ENCODE measurements at places on chromosomes 2 and 18.

- DNase-seq: no peak
These were observed 18.6 kb downstream of the ERMN start for GRCh38 chr2:157307021-157307420.

DNA sequence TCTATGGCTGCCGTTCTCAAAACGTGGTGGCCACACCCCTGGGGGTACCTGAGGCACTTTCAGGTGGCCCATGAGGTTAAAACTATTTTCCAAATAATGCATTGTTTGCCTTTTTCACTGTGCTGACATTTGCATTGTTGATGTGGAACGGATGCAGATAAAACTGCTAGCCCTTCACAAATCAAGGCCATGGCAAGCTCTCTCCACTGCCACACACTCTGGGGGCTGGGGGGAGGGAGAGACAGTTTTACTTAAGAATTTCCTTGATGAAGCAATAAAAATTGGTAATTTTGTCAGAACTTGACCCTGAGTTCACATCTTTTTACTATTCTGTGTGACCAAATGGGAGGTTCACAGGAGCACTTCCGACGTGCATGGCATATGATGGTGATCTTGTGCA, 22.0 kb upstream of the TGIF1 start:
- DNase-seq: no peak

DNA sequence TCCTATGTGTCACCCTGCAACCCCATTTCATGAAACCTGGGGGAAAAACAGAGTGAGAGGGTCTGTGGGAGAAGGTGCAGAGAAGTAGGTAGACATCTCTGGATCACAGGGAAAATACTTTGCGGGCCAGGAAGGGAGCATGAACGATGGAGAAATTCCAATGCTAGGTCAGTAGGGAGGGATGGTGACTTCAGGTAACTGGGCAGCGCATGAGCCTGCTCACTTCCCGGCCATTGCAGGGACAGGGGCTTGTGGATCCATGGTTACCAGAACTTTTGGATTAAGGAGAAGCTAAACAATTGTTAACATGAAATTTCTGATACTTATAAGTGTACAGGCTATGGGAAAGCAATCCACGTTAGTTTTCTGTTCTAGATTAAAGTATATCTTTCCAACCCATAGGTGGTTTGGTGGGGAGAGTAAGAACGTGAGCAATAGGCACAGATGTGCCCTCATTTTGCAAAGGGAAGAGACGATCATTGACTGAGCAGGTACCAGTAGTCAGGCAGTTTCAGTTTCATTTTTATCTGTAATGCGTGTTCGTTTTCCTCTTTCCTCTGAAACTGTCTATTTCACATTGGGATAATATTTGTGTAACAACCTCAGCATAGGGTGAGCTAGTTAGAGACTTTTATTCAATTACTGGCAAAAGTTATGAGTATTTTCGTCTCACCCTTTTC, 65.0 kb downstream of the NYAP2 start:
- DNase-seq: no peak

GRCh38 chr18:79106084-79106483, 36.9 kb downstream of the ATP9B start:
- DNase-seq: no peak

GRCh38 chr2:104857262-104858005, 3.5 kb downstream of the POU3F3 start:
- no peak for DNase-seq

DNA sequence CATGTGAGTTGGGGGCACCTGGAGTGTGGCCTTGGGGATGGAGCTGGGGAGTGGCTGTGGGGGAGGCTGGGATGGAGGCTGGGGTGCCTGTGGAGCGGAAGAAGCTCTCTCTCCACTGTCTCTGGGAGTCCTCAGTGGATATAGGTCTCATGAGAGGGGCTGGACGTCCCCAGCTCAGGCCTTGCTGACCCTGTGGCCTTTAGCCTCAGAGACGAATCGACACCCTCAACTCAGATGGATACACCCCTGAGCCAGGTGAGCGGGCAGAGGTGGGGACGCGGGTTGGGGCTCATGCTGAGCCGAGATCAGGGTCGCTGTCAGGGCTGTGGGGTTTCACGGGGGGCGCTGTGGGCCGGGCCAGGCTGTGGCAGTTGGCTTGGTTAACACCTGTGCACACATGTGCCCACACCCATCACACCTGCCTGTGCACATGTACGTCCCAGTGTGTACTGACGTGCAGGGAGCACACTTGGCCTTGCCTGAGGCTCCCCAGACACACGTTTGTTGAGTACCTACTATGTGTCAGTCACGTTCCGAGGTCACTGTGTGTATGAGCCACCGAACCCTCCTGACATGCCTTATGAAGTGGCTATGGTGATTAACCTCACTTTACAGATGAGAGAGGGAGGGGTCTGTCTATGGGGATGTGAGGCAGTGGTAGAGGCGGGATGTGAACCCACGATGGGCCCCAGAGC, 20.1 kb downstream of the ZAP70 start:
- DNase-seq: no peak

DNA sequence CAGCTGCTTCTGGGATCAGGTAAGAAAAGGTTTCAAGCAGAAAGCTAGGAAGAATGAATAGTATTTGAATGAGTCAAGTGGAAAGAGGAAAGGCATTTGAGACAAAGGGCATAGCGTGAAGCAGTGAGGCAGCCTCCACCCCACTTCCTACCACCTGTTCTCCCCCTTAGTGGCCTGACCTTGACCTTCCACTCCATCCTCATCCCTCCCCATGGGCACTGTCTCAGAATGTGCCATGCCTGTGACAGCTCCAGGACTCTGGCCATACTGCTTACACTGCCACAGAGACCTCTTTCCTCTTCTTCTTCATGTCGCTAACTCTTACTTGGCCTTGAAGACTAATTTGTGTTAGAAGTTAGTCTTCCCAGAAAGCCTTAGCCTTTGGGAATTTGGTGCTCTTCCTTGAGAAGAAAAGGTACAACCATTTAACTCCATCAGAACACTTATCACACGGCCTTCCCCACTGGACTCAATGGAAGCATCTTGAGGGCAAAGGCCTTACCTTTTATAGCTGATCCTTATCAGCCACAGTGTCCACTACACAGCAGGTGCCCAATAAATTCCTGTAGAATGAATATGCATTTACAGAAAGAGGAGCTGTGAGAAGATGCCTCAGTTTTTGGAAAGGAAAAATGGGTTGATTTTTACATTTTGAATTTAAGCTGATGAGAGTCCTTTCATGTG, 15.2 kb upstream of the NOSTRIN start:
- DNase-seq: no peak

DNA sequence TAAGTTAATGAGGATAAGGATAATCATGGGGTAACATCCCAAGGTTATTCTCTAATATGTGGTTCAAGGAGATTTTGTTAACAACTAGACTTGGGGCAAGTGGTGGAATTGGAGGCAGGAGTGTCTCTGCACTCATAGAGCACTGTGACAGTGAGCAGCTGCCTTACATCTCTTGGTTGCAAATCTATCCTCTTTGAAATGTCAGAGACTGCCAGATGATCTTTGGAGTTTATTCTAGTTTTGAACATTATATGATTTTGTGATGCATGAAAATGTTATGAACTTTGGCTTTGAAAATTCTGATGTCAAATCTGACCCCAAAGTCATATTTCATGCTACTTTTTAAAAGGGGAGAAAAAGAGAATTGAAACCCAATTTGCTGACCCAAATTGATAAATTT, 861.1 kb downstream of the CNTNAP5 start:
- DNase-seq: no peak

DNA sequence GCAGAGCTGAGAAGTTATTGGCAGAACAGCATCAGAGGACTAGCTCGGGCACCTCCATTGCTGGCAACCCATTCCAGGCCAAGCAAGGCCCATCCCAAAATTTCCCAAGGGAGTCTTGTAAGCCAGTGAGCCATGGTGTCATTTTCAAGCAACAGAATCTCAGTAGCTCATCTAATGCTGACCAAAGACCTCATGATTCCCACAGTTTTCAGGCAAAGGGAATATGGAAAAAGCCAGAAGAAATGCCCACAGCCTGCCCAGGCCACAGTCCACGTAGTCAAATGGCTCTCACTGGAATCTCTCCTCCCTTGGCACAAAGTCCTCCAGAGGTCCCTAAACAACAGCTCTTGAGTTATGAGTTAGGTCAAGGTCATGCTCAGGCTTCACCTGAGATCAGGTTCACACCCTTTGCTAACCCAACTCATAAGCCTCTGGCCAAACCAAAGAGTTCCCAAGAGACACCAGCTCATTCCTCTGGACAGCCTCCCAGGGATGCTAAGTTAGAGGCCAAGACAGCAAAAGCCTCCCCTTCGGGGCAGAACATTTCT, 2.6 kb downstream of the SMARCAL1 start:
- no peak for DNase-seq

GRCh38 chr2:71277147-71277475, 50.2 kb upstream of the PAIP2B start:
- DNase-seq: no peak

- DNase-seq: no peak
These were observed 55.9 kb downstream of the LDAH start for GRCh38 chr2:20766798-20767644.
